Thyroid gland (tissue), 4 donors: ENCODE measurements at places on chromosomes 11 and 22.

- no peak overlapping the region for H3K4me3 ChIP-seq
- no peak overlapping the region for H3K27ac ChIP-seq
- no peaks in the 10 kb centered on the region for H3K27me3 ChIP-seq
- no peaks in the 10 kb centered on the region for H3K36me3 ChIP-seq
- peaks cover 7% of the 10 kb centered on the region for H3K4me1 ChIP-seq
These were observed 99.4 kb downstream of the TEAD1 start for GRCh38 chr11:12773591-12773990.

DNA sequence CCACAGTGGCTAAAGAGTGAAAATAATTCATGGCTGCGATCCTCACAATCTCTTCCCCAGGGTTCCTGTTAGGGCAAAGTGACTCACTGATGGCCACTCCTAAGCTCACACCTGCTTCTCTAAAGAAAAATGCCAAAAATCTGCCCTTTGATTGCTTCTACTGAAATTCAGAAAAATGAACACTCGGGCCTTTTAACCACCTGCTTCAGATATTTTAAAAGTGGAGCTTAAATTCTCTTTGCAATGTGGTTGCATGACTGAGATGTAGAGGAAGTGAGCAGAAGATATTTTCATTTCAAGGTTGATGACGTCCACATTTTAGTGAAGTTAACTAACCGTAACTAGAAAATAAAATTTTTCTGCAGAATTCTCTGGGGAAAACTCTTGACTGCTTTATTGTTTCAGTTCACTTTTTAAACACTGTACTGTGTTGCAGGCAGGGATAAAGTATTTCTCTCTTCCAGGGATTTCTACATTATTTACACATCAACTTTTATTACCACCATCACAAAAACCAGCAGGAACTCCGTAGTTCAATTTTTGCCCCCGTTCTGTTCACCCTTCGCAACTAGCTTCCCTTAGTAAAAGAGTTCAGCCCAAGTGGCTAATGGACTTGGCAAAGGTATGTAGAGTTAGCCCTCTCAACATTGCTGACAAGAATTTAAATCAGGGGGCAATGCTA lies 8.5 kb downstream of the RAB30 start:
- peak overlapping the region; percentile 4 for H3K4me3 ChIP-seq
- no peaks in the 10 kb centered on the region for H3K36me3 ChIP-seq
- peak; percentile 25 for DNase-seq
- peak overlapping the region; percentile 85 for H3K27ac ChIP-seq
- peaks cover 18% of the 10 kb centered on the region for H3K4me1 ChIP-seq

- H3K36me3 ChIP-seq = no peaks in the 10 kb centered on the region
- H3K27ac ChIP-seq = no peak overlapping the region
- no peaks in the 10 kb centered on the region for H3K27me3 ChIP-seq
These were observed 13.2 kb downstream of the HSD17B12 start for GRCh38 chr11:43693731-43694130.

- no peaks in the 10 kb centered on the region for H3K36me3 ChIP-seq
- H3K4me1 ChIP-seq = no peaks in the 10 kb centered on the region
- no peak overlapping the region for H3K4me3 ChIP-seq
- H3K27me3 ChIP-seq = no peaks in the 10 kb centered on the region
- H3K27ac ChIP-seq = no peak overlapping the region
These were observed 12.3 kb upstream of the ASRGL1 start for GRCh38 chr11:62324731-62325556.

DNA sequence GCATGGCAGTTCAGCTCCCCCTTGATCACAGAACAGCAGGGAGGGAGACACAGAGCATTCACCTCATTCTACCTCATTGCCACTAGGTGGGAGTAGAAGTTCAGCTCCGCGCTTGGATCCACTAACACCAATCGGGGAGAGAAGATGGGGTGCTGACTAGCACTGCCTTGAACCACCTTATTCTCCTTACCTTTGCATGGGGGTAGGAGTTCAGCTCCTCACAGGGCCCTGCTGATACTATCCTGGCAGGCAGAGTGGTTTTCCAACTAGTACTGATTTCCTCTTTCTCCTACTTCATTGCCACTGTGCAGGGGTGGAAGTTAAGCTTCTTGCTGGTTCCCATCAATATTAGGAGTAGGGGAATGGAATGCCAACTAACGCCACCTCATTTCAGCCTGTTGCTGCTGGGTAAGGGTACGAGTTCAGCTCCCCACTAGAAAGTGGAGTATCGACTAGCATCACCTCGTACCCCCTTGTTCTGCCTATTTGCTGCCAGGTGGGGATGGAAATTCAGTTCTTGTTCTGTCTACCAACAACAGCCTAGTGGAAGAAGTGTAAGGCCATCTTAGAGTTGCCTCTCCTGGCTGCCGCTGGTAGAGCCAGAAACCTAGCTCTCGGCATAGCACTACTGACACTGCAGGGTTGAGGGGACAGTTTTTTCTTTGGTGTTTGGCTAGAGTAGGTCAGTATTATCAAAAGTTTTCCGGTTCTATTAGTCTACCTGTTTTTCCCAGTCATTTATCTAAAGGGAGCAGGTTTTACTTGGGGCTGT lies 550.9 kb upstream of the CCDC90B start:
- H3K27me3 ChIP-seq = no peaks in the 10 kb centered on the region
- H3K4me1 ChIP-seq = no peaks in the 10 kb centered on the region
- DNase-seq = peak; percentile 20
- no peak overlapping the region for H3K27ac ChIP-seq

DNA sequence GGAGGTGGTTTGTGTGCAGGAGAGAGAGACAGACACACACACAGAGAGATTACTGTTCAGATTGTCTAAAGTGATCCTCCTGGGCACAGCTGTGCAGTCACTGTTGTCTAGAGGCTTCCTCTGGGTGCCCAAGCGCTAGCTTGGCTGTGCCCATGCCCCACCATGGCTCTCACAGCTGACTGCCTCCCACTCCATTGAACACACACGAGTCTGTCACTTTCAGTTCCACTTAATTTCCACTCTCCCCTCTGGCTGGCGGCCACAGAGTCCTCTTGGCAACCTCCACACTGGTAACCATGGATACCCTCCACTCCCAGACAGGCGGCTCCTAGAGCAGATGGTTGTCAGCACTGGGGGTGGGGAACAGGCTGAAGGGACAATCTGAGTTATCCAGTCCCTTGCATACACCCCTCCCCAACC lies 29.1 kb downstream of the MAP6 start:
- no peaks in the 10 kb centered on the region for H3K27me3 ChIP-seq
- peaks cover 8% of the 10 kb centered on the region for H3K4me1 ChIP-seq
- peak; percentile 96 for DNase-seq
- H3K36me3 ChIP-seq = no peaks in the 10 kb centered on the region
- H3K27ac ChIP-seq = no peak overlapping the region

DNA sequence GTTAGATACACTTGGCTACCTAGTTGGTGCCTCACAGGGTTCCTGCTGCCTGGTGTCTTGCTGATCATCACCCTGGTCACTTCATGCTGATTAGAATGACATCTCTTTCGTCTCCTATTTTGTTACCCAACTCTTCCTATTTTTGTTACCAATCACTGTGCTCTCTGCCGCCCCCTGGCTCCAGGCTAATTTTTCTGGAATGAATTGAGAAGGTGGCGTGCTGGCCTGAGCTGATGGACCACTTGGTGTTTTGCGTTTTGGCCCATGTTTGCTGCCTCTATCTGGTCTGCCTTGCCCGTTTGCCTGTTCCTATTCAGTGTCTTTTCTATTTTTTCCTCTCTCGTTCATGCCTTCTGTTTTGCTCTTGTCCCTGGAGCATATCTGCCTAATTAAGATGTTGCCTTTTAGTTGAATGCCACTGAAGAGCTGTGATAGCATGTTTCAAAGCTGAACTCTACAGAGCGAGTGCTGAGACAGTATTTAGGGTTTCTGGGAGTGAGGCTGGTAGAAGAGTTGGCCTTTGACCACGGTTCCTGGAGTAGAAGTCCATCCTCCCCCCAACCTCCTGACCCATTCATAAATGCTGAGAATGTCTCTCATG lies 5.9 kb upstream of the ATF4 start:
- peaks cover 10% of the 10 kb centered on the region for H3K4me1 ChIP-seq
- H3K36me3 ChIP-seq = peaks cover 49% of the 10 kb centered on the region
- H3K27ac ChIP-seq = no peak overlapping the region
- no peak overlapping the region for H3K4me3 ChIP-seq
- peak; percentile 55 for DNase-seq

GRCh38 chr22:38924347-38924952 lies 33.0 kb upstream of the APOBEC3A start:
- no peak overlapping the region for H3K4me3 ChIP-seq
- DNase-seq = peak; percentile 94
- peak overlapping the region; percentile 95 for H3K27ac ChIP-seq
- H3K27me3 ChIP-seq = no peaks in the 10 kb centered on the region

GRCh38 chr11:67632175-67632981 lies 2.6 kb upstream of the NUDT8 start:
- H3K4me3 ChIP-seq = no peak overlapping the region
- peak; percentile 79 for DNase-seq
- H3K27me3 ChIP-seq = no peaks in the 10 kb centered on the region
- H3K27ac ChIP-seq = no peak overlapping the region
- peaks cover 25% of the 10 kb centered on the region for H3K4me1 ChIP-seq

DNA sequence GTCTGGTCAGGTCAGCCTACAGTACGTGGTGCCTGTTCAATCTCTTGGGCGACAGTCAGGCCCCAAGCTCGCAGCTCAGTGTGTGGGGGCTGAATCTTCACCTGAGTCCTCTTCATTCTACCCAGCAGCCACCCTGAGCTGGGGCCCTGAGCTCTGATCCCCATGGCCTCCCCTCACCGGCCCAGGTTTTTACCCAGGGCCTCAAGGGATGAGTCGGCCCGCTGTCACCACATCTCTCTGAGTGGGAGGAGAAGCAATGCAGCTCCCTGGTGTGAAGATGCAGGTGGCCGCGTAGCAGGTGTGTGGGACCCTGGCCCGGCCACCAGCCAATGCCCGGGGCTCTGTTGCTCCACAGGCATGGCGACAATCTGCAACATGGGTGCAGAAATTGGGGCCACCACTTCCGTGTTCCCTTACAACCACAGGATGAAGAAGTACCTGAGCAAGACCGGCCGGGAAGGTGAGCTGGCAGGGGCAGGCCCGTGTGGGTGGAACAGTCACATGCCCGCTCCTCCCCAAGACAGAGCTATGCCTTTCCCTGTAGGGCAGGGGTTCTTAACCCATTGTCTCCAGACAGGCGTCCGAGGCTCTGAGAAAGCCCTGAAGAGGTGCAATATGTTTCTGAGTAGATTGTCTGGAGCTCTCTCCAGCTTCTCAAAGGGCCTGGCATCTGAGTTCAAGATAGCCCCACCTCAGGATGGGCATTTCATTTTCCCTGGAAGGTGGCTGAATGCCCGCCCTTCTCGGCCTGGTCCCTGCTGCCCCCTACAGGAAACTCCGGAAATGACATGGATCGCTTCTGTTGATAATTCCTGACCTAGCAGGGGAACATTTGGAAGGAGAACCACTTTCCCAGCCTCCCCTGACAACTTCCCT lies 26.9 kb downstream of the POLR3H start:
- DNase-seq = peak; percentile 64
- H3K36me3 ChIP-seq = peaks cover 33% of the 10 kb centered on the region
- no peaks in the 10 kb centered on the region for H3K27me3 ChIP-seq
- no peak overlapping the region for H3K27ac ChIP-seq
- H3K4me1 ChIP-seq = no peaks in the 10 kb centered on the region

DNA sequence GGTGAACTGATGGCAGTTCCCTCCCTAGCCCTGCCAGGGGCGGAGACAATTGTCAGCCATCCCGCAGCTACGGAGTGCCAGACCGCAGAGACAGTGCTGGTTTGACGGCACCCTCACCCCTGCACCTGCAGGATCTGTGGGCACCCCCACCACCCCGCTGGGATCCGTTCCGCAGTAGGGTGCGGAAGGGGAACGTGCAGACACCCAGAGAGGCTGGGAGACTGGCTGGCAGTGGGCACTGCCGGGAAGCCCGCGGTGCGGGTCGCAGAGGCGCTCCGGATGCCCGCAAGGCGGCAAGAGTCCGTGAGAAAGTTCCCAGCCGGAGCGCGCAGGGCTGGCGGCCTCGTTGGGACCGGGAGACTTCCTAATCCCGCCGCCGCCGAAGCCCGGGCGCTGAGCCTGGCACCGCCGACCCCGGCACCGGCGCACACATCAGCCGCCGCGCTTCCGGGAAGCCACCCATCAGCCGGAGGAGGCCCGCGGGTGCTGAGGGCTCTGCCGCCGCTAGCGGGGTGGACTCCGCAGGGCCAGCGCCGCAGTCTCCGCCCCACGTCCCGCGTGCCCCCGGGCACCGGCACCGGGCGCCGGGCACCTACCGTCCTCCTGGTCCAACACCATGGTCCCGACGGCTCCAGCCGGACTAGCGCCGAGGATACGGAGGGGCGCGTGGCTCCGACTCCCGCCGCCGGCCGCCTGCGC lies 4.3 kb upstream of the LMO1 start:
- peak; percentile 17 for DNase-seq
- peaks cover 4% of the 10 kb centered on the region for H3K4me1 ChIP-seq
- no peak overlapping the region for H3K27ac ChIP-seq
- no peaks in the 10 kb centered on the region for H3K36me3 ChIP-seq

- no peaks in the 10 kb centered on the region for H3K36me3 ChIP-seq
- DNase-seq = no peak
- H3K27ac ChIP-seq = no peak overlapping the region
- peaks cover 15% of the 10 kb centered on the region for H3K27me3 ChIP-seq
These were observed 560 bp downstream of the PHOX2A start for GRCh38 chr11:72243173-72244059.

DNA sequence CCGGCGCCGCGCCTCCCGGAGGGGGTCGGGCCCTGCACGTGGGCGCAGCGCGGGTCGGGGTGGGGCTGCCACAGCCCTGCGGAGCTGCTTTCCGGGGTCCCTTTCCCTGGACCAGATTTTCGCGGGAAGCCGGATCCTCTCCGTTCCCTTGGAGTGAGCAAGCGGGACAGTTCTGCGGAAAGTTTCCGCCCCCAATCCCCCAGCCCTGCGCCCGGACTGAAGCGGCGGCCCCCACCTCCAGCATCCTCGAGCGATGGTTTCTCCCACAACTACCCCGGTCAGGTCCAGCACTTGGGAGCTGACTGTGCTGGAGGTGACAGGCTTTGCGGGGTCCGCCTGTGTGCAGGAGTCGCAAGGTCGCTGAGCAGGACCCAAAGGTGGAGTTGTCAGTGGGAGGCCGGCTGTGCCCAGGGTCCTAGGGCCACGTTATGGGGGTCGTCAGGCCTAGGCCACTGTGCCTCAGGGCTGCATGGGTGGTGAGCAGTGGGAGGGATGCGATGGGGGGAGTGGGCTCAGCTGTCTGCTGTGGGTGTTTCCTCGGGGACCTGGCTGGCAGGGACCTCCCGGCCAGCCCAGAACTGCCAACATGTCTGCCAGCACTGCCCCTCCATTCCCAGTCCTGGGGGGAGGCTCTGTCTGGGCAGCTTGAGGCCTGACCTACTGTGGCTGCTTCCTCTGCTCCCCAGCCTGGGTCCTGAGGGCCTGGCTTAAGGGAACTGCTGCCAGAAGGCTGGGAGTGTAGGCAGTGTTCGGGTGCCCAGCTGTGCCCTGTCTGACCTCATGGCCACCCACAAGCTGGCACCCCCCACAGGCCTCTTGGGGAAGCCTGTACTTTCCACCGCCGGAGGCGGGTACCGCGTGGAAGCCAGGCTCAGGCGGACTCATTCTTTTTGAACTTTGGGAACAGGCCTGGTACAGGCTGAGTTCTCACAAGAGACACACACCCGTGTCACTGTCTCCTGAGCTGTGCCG lies 726 bp downstream of the ST3GAL4 start:
- H3K27ac ChIP-seq = peak overlapping the region; percentile 61
- no peaks in the 10 kb centered on the region for H3K27me3 ChIP-seq
- DNase-seq = peak; percentile 26
- no peaks in the 10 kb centered on the region for H3K36me3 ChIP-seq
- H3K4me3 ChIP-seq = peak overlapping the region; percentile 12

GRCh38 chr11:44305470-44306051 lies 4.4 kb downstream of the ALX4 start:
- peak overlapping the region; percentile 11 for H3K4me3 ChIP-seq
- H3K27me3 ChIP-seq = peaks cover 49% of the 10 kb centered on the region
- H3K27ac ChIP-seq = no peak overlapping the region
- peak; percentile 50 for DNase-seq
- H3K36me3 ChIP-seq = no peaks in the 10 kb centered on the region
